H4 (cell line): ENCODE measurements at places on chromosomes 12 and 14.

DNA sequence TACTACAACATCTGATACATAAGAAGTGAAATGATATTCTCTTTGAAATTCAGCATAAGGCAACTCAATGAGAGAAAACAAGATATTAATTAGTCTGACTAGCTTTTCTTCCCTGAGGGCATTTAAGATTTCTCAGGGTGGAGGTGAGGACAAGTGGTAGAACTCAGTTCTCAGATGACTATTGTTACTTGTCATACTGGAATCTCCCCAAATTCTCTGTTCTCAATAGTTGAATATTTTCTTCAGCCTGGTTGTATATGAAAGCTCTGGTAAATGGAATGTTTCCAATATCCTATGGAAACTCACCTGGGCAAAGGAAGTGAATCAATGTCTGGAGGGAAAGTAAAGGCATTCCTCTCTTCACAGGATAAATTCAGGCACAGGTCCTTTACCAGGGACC is 18.2 kb upstream of the ITGA5 start:
- no peak for DNase-seq

GRCh38 chr14:91111443-91111842 is 2.4 kb upstream of the DGLUCY start:
- no peak for DNase-seq

DNA sequence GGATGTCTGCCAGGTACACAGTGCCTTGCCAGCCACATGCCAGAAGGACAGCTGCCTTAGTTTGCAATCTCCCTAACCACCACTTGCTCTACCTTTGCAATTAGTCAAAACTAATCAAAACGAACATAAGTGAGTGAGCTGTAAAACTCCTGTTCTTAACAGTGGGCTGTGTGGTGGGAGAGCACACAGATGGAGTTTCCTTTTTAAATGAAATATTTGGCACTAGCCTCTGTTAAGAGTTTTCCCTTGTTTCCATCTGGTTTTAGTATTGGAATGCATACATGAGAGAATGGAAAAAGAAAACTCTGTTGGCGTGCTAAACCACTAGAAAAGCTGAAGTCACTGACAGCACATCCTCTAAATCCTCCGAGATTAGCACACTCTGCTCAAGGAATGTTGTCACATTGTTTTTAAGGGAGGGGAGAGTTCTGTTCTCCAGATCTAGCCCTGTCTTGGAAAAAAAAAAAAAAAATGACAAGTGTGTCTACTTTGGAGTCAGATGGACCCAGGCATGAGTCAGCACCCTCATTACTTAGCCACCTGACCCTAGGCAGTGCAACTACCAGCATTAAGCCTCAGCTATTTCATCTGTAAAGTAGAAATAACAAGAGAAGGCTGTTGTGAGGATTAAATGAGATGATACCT is 83.9 kb downstream of the STXBP6 start:
- DNase-seq = peak; percentile 69

DNA sequence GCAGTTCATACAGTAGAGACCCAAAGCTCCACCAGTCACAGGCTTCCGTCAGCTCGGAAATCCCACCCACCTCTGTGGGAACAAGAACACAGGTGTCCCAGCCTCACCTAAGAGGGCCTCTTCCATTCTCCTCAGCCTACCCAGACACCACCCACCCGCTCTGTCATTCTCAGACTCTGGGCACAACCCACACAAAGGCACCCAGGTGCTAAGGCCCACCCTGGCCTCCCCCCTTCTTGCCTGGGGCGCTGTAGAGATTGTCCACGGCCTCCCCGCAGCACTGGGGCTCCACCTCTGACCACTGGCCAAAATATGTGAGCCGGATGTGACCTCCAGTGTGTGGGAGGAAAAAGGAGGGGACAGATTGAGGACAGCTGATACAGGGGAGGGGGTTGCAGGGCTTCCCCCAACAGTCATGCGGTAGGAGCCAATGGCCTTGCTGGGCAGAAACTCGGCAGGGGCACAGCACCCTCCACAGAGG is 14.2 kb downstream of the RPS6KL1 start:
- no peak for DNase-seq

DNA sequence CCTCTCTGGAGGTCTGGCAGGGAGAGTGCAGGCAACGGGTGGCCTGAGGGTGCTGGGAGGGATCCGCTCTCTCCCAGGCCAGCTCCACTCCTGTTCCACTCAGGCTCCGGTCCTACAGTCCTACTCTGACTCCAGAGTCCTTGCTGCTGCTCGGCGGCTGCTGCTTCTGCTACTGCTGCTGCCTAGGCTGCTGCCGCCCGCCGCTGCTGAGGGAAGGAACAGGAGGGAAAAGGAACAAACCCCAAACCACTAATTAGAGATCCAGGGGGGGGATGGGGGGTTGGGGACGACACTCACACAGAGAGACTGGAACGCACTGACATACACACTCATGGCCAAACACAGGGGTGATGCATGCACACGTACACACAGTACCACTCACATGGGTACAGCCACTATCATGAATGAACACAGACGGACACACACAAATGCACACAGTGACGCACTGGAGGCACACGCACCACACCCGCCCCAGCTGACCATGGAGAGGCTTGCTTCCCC is at the start of gene SP7:
Gene SP7 (minus strand): TSS at position 174 of the 501 bp plus-strand sequence. CDS start 708 bp downstream, outside the sequence.
- no peak for DNase-seq

DNA sequence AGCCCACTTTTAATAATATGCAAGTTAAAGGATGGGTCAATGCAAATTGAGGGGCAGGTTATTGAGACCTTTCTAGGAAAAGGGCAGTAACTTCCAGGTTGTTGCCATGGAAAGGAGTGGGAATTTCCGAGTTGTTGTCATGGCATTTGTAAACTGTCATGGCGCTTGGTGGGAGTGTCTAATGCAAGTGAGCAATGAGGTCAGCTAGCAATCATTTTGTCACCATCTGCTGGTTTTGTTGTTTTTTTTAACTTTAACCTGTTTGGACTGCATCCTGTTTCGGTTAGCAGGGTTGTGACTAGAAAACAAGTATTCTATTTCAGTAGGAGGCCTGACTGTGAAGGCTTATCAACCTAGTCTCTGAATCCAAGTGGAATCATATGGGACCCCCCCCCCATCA is 85.8 kb upstream of the TSPAN11 start:
- peak; percentile 39 for DNase-seq

GRCh38 chr12:32947206-32948067 is 50.9 kb upstream of the PKP2 start:
- DNase-seq = no peak

DNA sequence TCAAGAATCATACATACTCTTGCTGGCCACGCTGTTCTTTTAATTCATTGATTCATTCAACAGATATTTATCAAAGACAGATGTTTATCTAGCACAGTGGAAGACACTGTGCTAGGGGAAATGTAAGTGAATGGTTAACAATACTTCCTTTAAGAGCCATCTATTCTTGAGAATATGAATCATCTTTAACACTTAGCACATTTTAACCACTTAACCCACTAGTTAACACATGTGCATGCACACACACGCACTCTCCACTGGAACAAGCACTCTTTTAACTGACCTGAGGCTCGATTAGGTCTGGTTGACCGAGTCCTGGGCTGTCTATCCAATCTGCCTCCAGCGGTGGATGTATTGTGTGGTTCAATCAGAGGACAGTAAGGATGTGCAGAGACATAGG is 34.6 kb downstream of the LMNTD1 start:
- DNase-seq = no peak

DNA sequence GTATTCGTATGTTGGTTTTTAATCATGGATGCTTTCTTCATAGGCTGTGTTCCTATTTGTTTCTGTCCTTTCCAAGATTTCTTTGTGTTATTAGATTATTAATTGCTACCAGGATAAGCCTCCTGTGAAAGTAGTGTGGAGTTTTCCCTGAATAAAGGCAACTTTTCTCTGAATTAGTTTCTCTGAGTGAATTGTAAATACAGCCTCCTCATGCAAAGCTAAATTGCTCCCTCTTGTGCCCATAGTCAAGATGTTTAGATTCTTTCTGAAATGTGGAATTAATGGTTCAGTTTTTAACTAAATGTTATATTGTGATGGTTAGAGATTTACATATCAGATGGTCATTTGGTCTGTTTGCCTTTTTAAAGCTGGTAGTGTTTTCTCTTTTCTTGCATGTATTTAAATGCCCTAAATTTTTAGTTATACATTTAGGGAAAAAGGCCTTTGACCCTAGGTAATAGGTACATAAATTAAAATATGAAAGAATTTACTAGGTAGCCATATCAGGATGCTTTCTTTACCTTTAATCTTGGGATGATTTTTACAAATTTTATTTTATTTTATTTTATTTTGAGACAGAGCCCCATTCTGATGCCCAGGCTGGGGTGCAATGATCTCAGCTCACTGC is 8.9 kb downstream of the APAF1 start:
- peak; percentile 35 for DNase-seq

- DNase-seq = no peak
Observed at GRCh38 chr12:132404951-132405741, 75.8 kb upstream of the GALNT9 start.

DNA sequence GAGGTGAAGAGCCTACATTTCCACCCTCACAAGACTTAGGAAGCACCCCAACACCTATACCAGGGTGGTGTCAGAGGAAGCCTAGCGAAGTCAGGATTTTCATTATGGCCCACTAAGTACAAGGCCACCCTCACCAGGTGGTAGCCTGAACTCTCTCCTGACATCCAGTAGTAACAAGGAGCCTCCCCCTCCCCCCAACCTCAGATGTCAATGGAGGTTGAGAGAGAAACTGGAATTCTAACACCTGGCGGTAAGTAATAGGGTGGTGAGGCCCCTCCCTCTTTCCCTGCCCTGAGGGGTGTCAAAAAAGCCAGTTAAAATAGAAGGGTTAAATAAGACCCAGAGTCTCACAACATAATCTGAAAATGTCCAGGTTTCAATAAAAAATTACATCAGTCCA is 37.6 kb downstream of the SINHCAF start:
- no peak for DNase-seq

GRCh38 chr12:122097927-122098756 is 19.6 kb downstream of the MLXIP start:
- peak; percentile 42 for DNase-seq

DNA sequence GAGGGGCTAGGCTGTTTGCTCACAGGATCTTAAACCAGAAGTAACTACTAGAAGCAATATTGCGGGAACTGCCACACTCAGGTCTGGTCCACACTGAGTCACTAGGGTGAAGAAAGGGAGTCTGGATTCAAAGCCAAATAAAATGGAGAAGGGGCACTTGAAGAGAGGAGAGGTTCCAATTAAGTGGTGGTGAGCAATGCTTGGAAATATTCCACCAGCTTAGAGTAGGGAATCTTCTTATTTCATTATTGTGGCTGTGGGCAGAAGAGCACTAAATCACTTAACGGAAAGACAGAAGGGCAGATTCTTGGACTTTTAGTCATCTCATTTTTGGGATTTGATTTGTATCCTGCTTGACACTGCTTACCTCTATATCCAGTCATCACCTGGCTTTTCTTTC is 48.6 kb upstream of the PPP1R12A start:
- DNase-seq = peak; percentile 19

- peak; percentile 62 for DNase-seq
Observed at GRCh38 chr14:75982266-75983018, 647 bp upstream of the TGFB3 start.

DNA sequence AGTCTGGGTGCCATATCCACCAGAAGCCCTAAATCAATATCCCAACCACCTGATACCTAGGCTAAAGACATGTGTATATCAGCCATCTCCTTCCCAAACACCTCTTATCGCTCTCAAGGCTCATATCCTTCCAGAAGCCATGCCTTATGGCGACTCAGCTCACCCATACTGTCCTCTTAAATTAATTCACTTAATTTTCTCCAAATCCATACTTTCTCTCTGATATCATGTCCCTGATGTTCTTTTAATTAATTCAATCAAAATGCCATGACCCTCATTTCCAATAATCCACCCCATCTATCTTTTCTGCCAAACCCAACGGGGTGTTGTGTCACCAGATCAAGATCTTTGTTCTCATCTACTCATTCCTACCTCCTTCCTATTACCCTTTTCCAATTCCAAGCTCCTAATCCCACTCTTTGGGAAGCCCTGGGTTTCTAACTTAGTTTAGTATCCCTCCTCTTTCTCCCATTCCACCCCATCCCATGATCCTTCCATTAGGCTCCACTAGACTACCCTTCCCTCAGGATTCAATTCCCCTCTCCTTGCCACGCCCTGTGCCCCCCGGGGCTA is 723 bp downstream of the ATF7 start:
- no peak for DNase-seq
